ENCODE measurements at places on chromosomes 7 and 10. TPM values are rescaled to one million over a fixed set of nuclear protein-coding genes. Genes with fewer than 3 reads are reported as not detected.

GRCh38 chr10:17237915-17238444 lies 9.9 kb downstream of the VIM start:
- DNase-seq: no peak

GRCh38 chr7:44272981-44273380 lies 52.4 kb downstream of the CAMK2B start:
- no peak for DNase-seq

DNA sequence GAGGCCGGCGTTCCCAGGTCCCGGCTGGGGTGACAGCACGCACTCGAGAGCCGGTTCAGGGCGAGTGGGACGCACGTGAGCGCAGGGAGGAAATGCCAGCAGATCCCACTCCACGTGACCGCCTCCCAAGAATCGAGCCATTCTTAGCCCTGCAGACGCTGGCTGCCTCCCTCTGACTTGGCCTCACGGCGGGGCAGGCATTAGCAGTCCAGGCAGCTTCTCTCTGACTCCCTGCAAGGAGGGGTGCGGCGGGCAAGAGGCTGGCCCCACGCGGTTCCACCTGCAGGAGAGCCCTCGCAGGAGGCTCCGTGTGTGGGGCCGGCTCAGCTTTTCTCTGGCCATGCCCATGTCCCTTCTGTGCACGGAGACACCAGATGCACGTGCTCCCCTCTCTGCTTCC lies 10.1 kb downstream of the GPR146 start:
- no peak for DNase-seq

Gene DNAH11
- 3.6 TPM for total RNA-seq
